ENCODE measurements at places on chromosomes 2 and 18. TPM values are rescaled to one million over a fixed set of nuclear protein-coding genes. Genes with fewer than 3 reads are reported as not detected.

C2orf76 gene
- total RNA-seq, result 11.7 TPM

- no peak for DNase-seq
These were observed 35.8 kb downstream of the LOXHD1 start for GRCh38 chr18:46621111-46621766.

GRCh38 chr2:96801786-96802595 lies 14.1 kb upstream of the CNNM3 start:
- DNase-seq, result no peak

GKN1 gene
- total RNA-seq, result not detected

- no peak for DNase-seq
These were observed 52.5 kb downstream of the KCNE4 start for GRCh38 chr2:223104336-223105132.

Measured in cardiac septum (tissue), 1 donor.